ENCODE measurements at places on chromosomes 7 and 10.

DNA sequence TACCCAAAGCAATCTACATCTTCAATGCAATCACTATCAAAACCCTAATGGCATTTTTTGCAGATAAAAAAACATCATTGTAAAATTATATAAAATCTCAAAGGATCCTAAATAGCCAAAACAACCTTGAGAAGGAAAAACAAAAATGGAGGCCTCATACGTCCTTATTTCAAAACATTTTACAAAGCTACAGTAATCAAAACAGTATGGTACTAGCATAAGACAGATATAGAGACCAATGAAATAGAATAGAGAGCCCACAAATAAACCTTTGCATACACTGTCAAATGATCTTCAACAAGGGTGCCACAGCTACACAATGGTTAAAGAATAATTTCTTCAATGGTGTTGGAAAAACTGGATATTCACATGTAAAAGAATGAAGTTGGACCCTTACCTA is 34.5 kb downstream of the PDLIM1 start:
- no peak for DNase-seq

- DNase-seq, result no peak
These were observed 154.4 kb upstream of the AKR1E2 start for GRCh38 chr10:4671451-4672145.

DNA sequence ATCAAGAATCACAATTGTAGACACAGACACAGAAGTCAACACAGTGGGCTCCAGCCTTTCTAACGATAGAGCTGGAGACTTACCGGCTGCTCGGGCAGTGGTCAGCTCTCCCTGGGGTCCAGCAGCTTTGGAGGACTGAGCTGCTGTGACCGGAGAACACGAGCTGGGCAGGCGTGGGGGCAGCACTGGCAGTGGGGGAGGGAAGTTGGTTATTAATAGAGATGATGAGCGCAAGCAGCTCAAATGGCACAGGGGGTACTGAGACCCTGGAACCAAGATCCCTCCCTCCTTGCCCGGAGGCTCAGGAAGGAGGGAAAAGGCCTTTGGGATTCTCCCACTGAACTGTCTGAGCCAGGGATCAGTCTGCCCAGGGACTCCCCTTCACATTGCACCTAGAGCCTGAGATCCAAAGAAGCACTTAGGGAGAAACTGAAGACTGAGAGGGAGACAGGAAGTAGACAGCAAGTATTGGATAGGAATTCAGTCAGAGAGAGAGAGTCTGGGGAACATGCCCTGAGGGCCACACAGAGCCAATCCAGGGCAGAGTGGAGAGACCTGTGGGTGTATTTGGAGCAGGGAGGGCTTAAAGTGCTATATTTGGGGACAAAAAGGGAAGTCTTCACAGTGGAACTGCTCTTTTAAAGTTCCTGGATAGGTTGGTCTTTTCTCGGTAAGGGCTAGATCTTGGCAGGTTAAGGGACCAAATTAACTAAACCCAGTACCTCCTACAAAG is at the start of gene MYOZ1:
Gene MYOZ1 (minus strand): TSS at position 147 of the 733 bp plus-strand sequence. CDS start 1,457 bp downstream, outside the sequence.
- DNase-seq, result peak; percentile 64

DNA sequence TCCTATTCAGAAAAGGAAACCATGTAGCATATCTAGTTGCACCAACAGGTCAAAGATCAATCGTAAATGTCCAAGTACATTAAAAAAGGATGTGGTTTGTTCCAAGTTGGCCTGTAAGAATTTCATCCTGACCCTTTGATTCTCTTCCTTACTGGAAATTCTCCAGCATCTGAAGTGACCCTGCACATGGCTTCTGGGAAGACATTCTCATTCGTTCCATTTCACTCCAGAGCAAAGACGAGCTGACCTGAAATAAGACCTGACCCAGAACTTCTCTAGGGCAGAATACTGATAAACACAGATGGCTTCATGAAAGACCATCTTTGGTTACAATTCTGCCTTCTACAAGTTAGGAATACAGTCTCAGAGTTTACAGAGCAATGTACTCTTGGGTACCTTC is 39.8 kb downstream of the ASB4 start:
- no peak for DNase-seq

DNA sequence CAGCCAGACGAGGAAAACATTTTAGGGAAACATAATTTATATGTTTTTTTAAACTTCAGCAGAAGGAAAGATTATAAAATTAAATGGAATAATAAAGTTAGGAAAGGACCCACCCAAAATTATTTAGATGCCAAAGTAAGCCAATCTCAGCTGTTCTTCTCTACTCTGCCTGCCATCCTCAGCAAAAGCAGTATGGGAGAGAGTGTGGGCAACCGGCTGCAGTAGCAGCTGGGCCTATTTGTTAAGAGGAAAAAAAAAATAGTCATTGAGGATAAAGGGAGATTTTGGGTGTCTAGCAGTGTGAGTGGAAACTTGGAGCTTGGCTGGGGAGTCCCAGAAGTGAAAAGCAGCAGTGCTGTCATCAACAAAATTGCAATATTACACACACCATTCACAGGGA is 15.4 kb downstream of the SEMA3E start:
- no peak for DNase-seq

DNA sequence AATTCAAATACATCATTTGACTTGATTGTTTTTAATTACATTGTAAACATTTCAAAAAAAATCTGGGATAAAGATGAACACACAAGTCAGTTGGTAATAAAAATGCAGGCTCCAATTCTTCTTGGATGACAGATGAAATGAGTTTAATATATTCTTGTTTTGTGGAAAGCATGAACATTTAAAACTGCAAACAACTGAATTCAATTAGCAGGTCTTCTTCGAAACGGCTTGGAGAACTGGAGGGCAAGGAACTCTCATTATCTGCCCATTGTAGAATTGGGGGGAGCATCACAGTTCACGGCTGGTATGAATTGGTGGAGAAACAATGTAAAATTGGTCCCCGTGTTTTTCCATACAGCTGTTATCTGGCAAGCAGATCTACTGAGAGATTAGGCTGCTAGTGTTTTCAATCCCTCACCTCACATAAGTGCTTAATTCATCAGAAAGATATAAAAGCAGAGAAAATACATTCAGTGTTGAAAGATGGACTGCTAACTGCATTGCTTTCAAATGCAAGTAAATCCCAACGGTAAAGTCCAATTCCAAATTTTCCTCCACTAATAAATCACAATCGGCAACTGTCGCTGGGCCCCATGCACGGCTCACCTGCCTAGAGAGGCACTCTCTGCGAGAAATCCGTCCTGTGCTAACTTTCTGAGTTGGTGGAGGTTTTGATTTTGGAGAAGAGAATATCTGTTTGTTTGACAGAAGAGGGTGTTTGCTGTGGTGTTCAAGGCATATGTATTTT is 199.5 kb downstream of the ZNF438 start:
- DNase-seq, result no peak

DNA sequence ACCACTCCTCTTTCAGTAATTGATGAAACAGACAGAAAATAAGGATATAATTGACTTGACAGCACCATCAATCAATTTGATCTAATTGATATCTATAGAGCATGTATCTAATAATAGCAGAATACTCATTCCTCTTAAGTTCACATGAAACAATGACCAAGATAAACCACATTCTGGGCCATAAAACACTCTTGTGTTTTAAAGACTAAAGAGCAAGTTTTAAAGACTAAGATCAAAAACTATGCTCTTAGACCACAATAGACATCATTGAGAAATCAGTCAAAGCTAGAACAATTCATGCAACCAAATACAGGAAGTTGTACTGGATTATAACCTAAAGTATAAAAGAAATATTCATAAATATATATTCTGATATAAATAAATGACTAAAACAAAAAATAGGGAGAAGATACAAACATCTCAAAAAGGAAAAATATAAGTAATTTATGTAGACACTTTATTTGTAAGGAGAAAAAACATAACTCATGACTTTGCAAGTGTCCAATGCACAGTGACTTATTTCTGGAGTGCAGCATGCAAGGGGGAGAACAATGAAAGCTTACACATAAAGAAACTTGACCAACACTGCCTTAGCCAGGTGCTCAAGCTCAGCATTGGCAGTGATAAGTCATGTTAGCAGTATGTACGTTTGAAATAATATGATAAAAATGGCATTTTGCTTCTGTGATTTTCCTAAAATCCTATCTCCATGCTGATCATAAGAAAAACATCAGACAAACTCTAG is 312.7 kb upstream of the IGFBP3 start:
- DNase-seq, result no peak

GRCh38 chr7:18607025-18607424 is 111.5 kb downstream of the HDAC9 start:
- DNase-seq, result no peak

DNA sequence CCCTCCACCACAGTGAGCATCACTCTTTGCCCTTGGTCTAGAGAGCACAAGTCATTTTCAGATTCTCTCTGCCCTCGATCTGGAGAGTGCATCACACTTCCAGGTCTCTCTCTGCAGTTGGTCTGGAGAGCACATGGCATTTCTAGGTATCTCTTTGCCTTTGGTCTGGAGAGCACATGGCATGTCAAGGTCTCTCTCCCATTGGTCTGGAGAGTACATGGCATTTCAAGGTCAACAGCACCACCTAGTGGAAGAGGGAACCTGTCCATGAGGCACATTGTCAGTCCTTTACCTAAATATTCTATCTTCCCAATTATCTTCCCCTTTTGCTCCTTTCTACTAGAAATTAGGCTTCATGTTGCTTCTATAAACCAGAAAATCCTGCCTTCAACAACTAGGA is 1139.4 kb downstream of the XPNPEP1 start:
- DNase-seq, result peak; percentile 23

DNA sequence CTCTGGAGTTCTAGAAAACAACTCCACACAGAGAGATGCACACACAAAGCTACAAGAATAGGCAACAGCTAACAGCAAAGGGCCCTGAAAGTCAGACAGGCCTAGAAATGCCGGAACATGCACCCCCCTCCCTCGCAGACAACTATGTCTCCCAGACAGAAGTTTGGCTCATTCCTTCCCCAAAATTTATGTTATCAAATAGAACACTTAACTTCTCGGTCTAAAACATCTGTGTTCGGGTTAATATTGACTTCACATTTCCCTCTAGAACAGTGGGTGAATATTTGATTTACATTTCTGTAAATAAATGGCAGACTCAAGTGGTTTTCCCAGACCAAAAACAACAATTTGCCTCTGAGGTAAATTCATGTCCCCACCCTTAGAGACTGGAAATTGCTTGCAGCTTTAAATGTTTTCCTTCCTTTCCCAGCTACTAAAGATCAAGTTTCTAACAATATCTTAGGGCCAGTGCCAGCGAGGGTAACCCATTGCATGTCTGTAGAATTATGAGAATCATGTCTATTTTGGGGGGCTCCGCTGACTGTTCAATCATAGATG is 92.5 kb upstream of the INHBA start:
- DNase-seq, result no peak

- DNase-seq, result no peak
These were observed 242.6 kb upstream of the C7orf33 start for GRCh38 chr7:148347981-148348380.

DNA sequence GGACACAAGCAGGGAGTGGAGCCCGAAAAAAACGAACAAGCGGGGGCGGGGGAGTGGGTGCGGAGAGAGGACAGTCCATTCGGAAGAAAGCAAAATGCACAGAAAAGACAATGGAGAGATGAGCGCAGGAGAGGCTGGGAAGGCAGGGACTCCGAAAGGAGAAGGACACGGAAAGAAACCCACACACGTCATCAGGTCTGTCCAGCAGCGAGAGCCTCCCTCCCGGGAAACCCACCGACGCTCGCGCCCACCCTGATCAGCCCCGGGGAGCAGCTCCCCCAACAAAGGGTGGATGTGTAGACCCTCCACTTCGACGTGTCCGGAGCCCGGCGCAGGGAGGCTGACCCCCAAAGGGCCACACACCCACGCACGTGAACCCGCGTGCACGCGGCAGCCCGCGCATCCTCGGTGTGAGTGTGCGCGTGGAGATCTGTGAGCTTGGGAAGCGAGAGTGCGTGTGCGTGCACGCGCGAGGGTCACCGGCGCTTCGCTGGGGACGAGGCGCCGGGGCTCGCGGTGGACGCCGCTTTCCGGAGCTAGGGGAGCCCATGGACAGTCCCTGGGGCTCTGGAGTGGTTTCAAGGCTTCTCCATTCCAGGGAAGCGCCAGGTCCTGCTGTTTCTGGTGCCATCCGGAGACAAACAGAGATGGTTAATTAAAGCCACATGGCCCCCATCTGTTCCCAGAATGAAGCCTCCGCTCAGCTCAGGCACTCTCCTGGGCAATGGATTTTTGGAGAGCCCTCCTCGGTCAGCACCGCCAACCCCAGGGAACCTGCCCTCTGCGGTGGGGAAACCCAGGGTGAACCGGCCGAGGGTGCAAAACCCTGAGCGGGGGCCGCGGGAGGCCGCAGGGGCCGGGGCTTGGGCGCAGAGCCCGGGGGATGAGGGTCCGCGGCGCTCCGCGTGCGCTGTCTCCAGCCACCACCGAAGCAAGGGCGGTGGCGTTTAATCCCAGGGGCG is 916 bp downstream of the LAMB1 start:
- DNase-seq, result peak; percentile 67

DNA sequence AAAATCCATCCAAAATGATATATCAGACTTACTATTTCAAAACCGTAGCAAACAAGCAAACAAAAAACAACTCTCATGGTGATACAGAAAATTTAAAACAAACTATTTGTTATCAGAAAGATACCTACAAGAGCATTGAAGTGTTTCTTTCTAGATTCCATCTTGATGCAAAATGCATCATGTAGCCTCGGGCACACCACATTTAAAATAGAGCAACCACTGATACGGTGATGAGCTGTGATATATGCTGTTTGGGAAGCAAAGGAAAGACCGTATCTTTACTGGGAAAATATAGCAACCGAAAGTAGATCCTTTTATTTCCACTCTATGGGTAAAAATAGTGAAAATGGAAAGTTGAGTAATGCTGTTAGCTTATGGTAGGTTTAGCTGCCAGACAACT is 892.0 kb downstream of the GATA3 start:
- DNase-seq, result no peak

DNA sequence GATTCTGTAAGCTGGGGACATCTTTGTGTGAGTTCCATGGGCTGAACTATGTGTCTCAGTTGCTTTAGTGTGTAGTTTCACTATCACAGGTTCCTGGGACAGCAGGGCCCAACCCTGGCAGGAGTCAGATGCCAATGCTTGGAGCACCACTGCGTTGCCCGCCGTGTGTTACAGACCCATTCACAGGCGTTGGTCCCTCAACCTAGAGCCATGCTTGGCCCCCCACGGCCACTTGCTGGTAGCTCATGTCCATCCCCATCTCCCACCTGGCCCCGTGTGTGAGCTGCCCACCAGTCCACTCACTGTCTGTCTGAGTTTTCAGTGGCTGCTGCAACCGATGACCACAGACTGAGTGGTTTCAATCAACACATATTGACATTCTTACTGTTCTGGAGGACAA is 546.9 kb downstream of the TCERG1L start:
- DNase-seq, result no peak

Measured in GM03348 (cell line).